Fibroblast of villous mesenchyme (primary cell): ENCODE measurements at places on chromosomes 3 and 15. TPM values are rescaled to one million over a fixed set of nuclear protein-coding genes. Genes with fewer than 3 reads are reported as not detected.
A peak's percentile ranks its signal among the peaks of the same experiment; 100 is the strongest.

The PTX3 gene
- 22.5 and 47.0 TPM in 2 replicates for total RNA-seq

GRCh38 chr15:64858021-64858575 is 16.4 kb downstream of the PLEKHO2 start:
- no peak for DNase-seq

DNA sequence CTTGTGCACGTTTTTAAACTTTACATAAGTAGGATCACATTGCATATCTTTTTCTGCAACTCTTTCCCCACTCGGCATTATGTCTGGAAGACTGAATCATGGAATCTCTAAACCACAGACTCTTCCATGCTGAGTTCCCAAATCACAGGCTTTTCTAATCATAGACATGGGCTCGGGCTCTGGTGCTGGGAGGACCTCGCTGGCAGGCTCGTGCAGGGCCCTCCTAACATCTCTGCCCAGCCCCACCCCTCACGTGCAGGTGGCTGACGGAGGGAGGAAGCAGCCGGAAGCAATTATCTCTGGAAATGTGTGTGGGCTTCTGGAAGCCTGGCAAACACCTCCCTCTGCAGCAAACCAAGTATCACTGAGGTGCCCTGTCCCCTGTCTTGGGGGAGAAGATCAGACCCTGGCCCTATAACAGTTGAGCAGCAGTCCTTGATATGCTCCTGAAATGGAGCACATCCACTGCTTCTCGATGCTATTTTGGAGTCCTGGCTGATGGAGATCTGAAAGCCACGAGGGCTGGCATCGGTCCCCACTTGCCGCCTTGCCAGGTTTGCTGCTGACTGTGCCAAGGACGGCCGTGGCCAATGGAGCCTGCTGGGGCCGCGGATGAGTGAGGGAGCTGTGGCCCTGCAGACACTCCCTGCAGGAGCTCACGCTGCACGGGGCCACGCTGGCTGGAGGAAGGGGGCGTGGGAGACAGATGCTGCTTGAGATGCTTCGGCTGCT is 4.4 kb upstream of the IQSEC1 start:
- no peak for DNase-seq

DNA sequence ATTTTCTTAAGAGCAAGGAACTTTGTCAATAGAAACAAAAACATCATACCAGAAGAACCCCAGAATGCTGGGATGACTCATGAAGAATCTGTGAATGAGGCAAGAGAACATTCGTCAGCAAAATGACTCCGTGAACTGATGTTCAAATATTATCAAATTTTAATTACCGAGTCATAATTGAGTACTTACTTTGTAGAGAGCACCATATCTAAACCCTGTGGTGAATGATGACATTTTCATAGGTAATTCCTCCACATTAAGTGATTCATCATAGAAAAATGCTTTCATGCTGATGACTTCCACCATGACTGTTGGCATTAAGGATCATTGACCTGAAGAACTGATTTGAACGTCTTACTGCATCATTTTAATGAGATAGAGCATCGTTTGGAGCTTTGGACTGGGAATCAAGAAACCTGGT is 56.3 kb downstream of the PPARG start:
- DNase-seq: peak; percentile 89

DNA sequence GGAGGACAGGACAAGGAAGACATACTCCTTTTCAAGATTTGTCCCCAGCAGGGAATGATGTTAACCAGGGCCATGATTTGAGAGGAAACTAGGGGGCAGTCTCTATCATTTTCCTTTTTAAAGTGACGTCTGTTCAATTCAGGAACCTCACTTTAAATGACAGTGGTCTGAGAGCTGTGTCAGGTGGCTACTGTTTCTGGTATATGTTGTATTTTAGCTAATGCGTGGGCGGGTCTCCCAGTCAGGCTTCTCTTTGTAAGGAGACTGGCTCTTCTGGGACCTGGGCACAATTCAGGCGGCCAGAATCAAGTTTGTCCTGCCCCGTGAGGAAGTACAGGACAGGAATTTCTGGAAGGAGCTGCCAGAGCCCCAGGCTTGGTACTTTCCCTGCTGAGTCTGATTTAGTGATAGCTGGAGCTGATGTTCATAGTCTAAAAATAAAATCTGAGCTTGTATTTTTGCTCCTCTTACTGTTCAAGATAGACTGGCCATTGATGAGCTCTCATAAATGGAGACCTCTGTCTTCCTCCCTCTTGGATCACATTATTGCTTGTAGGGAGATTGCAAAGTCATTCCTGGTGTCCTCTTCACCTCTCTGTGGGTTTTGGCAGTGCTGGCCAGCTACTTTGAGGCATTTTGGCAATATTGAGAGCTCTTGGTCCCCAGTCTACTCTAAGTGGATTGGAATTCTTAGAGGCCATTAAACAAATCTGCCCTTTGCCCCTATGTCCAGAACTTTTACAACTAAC is 25.6 kb downstream of the SQOR start:
- peak; percentile 29 for DNase-seq

GRCh38 chr3:46378426-46378942 is 7.7 kb downstream of the CCR5 start:
- DNase-seq: peak; percentile 59
